ENCODE measurements at places on chromosomes 13 and 19.

- no peak for DNase-seq
Measured at GRCh38 chr13:72959643-72960042, 99.2 kb upstream of the KLF5 start.

DNA sequence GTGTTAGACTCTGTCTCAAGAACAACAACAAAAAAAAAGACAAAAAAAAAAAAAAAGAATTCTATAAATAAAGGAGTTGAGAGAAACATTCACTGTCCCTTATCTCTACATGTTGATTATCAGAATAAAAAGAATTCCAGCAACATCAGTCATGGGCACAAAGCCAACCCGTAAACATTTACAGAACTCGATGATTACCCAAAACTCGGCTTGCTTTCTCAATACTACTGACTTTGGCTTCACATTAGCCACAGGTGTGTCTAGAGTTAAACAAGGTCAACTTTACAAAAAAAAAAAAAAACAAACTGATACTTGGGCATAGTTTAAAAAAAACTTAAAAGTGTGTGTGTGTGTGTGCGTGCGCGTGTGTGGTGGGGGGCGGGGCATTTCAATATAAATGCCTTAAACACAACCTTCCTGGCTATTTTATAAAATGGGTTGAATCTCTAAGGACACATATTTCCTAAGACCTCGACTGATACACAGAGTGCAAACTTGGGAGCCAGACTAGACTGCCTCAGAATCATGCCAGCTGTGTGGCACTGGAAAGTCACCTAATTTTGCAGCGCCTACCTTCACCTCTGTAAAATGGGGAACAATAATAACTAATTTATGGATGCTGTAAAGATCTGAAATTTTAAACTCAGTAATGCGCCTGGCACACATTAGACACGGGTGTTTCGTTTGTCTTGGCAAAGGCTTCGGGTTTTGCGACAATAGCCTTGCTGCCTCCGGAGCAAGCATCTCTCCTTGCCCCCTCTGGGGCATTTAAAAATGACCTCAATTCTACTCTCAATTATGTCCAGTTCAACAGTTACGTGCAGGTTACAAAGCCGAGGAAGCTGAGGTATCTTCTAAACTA lies 922 bp downstream of the EBPL start:
- peak; percentile 45 for DNase-seq

GRCh38 chr13:48192411-48192935 lies 40.5 kb upstream of the ITM2B start:
- DNase-seq = no peak

DNA sequence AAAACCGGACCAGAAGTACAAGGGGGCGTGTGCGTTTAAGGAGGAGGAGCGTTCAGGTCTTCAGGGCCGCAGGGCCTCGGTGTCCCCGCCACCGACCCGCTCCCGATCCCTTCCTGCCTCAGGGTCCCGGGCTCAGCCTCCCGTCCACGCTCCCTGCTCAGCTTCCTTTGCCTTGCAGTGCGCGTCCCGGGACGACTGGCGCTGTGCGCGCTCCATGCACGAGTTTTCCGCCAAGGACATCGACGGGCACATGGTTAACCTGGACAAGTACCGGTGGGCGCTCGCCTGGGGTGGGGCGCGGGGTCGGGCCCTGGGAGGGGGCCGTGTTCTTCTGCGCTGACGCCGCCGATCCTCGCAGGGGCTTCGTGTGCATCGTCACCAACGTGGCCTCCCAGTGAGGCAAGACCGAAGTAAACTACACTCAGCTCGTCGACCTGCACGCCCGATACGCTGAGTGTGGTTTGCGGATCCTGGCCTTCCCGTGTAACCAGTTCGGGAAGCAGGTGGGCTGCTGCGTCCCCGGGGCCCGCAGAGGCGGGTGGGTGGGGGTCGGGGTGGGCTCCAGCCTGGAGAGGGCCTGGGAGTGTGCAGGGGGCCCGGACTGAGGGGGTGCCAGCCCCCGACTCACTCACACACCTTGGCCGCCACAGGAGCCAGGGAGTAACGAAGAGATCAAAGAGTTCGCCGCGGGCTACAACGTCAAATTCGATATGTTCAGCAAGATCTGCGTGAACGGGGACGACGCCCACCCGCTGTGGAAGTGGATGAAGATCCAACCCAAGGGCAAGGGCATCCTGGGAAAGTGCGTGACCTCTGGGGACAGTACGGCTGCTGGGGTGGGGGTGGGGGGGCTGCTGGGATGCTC lies 1.4 kb downstream of the GPX4 start:
- DNase-seq = peak; percentile 31

DNA sequence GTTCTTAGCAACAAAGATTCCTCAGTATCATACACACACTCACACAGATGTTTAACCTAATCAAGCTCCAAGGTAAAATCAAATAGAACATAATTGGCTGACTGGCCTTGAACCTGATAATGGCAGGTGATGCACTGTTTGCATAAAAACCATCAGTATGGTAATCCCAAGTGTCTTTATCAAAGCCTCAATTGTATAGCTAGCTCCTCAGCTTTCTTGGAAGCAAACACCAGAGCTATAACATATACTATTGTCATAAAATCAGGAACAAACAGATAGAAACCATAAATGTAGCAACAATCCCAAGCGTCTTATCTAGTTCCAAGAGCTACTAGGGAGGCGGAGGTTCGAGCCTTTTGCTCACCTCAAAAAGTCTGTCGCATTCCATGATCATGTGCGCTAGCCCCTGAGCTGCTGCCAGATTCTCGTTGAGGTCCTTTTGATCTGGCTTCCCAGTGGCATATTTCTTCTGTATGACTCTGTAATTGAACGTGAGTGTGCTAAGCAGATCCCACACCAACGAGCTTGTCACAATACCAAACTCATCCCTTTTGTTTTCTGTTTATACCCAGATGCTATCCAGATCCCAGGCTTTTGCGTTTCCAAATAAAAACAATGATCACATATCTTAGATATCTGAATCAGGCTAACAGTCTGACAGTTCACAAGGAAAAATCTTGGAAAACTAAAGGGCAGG lies 95.3 kb downstream of the KL start:
- no peak for DNase-seq

DNA sequence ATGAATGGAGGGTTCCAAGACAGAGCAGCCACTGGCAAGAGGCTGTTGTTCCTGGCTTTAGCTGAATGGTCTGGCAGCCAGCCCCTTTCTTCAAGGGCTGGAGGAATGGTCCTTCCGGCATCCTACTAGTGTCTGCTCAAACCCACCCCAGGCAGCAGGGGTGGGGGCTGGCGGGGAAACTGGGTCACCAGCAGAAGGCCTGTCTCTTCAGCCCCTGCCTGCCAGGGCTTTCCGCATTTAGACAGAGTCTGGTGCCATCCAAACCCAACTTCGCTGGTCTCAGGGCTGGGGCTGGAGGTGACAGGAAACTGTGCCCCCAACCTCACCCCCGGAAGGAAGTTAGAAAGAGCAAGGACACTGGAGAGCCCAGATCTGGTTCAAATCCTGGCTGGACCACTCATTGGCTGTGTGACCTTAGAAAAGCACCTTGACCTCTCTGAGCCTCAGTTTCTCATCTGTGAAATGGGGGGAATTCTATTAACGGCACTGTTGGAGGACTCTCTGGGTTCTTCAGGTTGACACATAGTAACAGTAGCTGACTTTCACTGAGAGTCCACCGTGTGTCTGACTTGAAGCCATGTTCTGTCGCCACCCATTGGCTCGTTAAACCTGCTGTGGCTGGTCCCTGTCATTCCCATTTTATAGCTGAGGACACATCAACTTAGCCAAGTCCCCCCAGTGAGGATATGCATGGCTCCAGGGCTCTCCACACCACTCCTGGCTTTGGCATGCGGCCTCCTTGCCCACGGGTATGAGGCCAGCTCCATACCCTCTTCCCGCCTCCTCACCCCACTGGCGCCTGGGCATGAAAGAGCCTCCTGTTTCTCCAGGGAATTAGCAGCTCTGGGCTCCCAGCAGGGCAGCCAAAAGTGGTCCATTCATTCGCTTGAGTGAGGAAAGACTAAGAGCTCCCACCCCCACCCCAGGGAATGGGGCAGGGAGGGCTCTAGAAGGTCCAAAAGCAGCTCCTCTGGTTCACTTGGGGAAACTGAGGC lies 2.5 kb upstream of the NR2C2AP start:
- no peak for DNase-seq

DNA sequence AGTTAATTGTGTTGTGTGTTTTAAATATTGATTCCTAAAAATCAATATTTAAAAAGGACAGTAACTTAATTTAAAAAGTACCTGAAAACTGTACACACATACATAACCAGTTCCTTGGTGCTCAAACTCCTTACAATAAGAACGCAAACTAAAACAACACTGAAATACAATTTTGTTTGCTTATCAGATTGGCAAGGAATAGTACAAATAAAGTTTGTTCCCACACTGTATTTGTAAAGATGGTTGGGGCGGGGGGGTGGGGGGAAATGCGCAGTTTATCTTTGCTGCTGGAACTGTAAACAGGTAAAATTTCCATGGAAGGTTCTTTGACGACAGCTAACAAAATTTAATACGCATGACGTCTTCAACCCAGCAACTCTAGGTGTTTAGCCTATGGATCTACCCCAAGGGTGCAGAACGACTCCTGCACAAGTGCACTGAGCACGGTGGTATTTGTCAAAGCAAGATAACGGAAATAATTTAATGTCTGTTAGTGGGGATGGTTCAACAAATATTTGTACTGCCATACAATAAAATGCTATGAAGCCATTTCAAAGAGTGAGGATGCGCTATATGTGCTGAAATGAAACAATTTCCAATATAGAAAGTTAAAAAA lies 96.5 kb downstream of the ING1 start:
- DNase-seq = no peak

GRCh38 chr19:29526730-29527499 lies 1.1 kb downstream of the VSTM2B start:
- peak; percentile 26 for DNase-seq

GRCh38 chr13:113589251-113589960 lies 4.9 kb downstream of the TFDP1 start:
- no peak for DNase-seq

GRCh38 chr13:20715330-20715712 lies 11.8 kb downstream of the IL17D start:
- DNase-seq = no peak

GRCh38 chr13:29185926-29186325 lies 365.8 kb downstream of the MTUS2 start:
- DNase-seq = no peak

- peak; percentile 31 for DNase-seq
Measured at GRCh38 chr19:55339889-55340783, 460 bp downstream of the KMT5C start.

DNA sequence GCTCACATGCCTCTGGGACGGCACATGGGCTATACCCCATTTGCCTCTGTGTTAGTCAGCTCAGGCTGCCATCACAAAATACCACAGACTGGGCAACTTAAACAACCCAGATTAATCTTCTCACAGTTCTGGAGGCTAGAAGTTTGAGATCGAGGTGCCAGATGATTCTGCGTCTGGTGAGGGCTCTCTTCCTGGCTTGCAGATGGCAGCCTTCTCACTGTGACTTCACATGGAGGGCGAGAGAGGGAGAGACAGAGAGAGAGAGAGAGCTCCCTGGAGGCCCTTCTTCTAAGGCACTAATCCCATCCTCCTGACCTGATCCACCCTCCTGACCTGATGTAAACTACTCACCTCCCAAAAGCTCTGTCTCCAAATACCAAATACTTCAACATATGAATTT lies 55.0 kb downstream of the GPR12 start:
- no peak for DNase-seq

DNA sequence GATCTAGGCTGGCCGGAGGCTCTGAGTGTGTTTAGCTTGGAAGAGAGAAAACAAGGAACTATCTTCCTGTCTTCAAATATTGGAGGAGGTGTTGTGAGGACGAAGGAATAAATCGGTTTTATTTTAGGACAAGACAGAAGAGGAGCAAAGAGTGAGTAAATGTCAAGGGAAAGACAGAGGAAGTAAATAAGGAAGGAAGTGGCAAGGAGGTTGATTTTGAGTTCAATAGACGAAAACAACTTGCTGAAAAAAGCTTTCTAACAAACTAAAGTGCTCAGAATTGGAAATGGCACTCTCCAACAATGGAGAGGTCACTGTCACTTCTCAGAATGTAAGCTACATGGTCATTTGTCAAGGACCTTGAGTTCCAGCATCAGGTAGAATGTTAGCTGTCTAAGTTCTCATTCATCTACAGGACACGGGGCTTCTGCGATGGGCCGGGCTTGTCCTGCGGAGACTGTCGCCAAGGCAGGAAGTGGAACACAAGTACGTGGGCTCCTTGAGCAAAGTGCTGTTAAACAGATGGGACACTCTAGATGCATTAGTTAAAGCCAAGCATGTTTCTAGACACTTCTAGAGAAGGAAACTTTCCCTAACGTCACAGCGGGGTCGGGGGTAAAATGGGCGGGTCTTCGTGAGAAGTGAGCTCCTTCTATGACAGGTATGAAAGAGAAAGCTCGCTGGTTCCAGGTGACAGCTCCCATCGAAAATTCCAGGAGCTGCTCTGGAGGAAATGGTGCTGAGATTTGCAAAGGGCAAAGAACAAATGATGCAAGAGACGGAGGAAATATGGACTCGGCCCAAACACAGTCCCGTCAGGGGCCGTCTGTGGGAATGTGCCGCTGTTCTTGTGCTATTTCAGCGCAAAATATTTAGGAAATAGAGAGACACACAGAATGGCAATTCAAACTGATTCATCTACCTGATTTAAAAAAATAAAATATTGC lies 103.9 kb upstream of the UBL3 start:
- peak; percentile 27 for DNase-seq
